ENCODE measurements at places on chromosomes 12 and 14.

- DNase-seq, result no peak
Measured at GRCh38 chr12:119500209-119500608, 93.4 kb upstream of the TMEM233 start.

DNA sequence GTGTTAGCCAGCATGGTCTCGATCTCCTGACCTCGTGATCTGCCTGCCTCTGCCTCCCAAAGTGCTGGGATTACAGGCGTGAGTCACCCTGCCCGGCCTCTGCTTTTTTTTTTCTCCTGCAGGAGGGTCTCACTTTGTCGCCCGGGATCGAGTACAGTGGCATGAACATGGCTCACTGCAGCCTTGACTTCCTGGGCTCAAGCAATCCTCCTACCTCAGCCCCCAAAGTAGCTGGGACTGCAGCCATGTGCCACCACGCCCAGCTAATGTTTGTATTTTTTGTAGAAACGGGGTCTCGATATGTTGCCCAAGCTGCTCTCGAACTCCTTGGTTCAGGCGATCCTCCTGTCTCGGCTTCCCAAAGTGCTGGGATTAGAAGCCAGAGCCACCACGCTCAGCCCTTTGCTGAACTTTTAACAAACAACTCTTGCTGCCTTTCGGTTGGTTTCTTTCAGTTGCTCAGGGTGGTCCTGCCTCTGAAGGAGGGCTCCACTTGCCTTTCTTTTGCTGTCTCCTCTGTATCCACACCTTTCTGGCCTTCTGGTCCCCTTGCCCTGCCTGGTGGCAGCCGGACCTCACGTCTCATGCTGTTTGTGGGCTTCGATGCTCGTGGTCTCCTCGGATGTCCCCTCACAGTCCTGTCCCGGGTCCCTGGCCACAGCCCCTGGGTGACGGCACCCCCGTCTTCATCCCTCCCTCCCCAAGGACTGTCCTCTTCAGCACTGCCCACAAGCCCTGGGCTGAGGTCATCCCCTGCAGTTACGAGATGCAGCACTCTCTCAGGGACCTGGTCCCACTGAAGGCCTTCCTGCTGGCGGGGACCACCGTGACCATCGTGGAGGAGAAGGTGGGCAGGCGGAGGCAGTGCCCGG, 3.8 kb upstream of the B3GNT4 start:
- no peak for DNase-seq

DNA sequence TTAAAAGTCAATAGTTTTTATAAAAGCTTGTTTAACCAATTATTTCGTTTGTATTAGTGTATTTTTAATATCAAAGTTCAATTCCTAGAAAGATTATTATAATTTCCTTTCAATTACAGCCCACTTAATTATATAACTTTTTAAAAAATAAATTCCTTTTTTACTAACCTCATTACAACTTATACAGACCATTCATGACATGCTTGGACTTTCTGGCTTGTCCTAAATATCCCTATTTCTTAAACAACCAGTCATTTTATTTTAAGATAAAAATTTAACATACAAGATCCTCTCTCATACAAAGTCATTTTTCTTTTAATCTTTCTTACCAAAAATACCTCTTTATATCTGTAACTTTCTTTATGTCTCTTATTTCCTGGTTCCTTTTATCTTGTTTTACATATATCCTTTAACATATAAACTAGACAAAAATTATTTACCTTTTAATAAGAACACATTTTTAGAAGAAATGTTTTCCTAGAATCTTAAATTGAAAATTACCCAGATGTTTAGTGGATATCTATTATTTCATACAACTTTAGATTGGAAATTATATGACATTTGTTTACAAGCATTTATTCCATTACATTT, 10.4 kb upstream of the TMEM263 start:
- no peak for DNase-seq

GRCh38 chr14:96978525-96979272, 181.5 kb downstream of the VRK1 start:
- no peak for DNase-seq

- DNase-seq, result no peak
Measured at GRCh38 chr14:68466491-68466977, 326.3 kb downstream of the ZFP36L1 start.

All from MM.1S (cell line).